Heart left ventricle (tissue), 16 donors: ENCODE measurements at places on chromosomes 12 and 14.
A peak's percentile ranks its signal among the peaks of the same experiment; 100 is the strongest.

DNA sequence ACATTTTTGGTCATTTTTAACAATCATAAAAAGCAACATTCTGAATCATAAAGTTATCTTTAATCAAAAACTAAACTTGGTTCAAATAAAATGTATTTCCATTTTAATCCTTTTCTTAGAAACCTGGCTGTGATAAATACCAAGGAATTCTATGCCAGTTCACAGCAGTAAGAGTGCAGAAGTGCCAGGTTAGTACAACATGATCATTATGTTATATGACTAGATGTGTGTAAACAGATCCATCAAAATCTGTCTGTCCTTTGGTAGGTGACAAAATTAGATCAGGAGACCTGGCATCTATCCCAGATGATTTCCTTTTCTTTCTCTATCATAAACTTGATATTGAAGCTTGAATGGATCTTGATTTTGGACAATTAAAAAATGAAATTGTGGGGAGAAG, 200.6 kb upstream of the STXBP6 start:
- no peak for DNase-seq

GRCh38 chr12:16152885-16153673, 124.4 kb downstream of the SLC15A5 start:
- no peak for DNase-seq

DNA sequence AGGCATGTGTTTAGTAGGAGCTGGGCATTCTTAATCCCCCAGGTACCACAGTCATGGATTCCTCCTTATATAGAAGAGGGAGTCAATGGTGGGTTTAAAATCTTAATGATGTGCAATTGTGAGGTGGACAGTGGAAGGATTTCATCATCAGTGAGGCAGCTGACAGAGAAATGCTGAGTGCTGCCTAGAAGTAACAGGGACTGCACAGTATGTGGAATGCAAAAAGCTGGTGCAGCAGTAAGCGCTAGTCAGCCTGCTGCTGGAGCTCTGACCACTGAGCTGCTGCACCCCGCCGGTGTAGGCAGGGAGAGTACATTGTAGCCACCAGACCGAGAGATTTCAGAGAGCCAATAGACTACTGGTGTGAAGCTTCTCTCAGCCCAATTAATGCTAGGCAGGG, 80.5 kb upstream of the DACT1 start:
- no peak for DNase-seq

DNA sequence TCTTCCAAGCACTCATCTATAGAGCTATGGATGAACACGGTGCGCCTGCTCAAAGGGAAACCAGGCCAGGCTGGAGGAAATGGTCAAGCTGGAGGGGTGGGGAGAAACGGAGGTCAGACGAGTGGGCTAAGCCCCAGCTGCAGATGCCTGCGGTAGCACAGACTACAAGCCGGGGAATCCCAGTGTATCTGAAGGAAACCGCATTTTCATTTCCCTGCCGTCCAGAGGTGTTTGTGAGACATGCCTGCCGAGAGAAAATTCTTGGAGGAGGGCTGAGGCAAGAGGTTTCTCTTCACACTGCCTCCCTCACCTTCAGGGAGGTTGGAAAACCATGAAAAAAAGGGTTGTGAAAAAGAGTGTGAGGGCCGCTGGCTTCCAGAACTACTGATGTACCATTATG, 102.0 kb upstream of the FOXN3 start:
- DNase-seq: no peak

DNA sequence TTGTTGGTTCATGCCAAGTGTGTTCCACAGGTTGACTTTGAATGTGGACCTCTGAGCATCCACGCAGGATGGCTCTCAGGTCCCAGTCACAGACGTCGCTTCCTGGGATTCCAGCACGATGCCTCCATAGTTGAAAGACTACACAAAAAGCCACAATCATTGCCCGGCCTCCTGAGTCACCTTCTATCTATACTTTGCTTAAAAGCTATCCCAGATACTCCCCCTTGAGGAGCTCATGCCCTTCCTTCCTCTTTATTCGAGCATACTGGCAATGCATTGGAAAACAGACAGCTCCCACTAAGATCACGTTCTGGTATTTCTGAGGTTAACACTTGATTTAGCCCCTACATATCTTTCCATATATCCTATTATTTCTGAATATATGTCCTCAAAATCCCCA, 40.1 kb downstream of the ZNF664 start:
- no peak for DNase-seq

DNA sequence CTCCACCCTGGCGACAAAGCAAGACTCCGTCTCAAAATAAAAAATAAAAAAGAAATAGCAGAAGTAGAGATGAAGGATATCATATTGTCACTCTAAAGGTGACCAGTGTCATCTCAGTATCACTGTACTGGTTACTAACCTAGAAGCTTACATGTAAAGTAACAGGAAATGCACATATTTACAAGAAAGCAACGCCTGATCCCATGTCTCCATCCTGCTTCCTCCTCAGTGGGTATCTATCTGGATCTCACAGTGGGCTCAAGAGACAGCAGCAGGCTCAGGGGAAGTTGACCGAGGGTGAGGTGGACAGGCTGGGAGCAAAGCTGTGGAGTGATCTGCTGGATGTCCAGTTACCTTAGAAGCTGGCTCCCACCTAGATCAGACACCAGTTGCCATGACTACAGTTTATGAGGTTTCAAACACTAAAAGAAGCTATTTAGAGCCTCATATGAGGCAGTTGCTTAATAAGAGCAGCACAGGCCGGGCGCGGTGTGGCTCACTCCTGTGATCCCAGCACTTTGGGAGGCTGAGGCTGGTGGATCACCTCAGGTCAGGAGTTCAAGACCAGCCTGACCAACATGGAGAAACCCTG, 10.5 kb downstream of the MTRFR start:
- no peak for DNase-seq

DNA sequence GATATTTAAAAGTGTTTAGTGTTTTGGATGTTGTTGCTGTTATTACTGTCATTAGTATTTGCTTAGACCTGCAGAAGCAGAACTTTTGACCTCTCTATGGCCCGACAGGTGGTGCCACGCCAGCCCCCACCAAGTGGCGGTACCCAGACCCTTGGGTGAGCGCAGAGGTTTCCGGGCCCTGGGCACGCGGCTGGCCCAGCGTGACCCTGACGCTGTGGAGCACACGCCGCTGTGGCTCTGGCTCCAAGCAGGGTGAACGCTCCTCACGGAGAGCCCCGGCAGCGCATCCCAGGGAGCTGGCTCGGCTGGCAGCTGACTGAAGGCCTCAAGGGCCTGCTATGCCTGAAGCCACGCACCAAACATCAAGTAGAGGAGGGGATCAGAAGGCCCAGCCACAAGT, 22.6 kb downstream of the SLC25A47 start:
- no peak for DNase-seq

DNA sequence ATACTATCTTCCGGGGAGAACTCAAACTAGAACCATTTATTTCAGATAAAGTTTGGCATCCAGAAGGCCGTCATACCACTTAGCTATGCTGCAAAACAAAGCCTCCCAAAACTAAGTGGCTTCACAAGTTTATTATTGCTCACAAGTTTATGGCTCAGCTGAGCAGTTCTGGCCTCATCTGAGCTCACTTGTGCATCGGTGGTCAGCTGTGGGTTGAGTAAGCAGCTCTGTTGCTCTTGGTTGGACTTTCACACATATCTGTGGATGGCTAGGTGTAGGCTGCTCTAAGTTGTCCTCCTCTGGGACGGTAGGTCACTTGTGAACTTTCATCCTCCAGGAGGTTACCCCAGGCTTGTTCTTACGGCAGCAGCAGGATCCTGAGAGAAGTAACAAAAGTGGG, 162.7 kb downstream of the BTG1 start:
- no peak for DNase-seq

DNA sequence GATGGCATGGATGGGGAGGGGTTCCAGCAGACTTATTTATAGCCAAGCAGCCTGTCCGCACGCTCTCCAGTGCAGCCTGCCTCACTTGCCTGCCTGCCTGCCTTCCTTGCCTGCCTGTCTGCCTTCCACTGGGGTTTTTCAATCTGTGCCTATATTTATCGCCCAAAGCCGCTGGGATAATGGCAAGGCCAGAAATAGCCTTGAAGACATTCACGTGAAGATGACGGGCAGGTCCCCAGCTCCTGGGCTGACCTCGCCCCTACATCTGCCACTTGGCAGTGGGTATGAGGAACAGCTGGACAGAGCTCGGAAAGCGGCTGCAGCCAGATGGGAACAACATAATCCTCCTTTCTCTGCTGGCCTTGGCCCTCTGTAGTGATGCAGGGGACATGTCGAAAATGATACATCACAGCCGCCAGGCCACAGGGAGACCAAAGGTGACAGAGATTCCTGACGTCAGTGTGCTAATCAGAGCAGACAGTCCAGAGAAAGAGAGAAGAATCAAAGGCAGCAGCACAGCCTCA, 53.3 kb downstream of the PITPNM2 start:
- DNase-seq: peak; percentile 80

- no peak for DNase-seq
These were observed 1259.2 kb downstream of the FSCB start for GRCh38 chr14:43247877-43248276.

GRCh38 chr14:43031598-43031997, 1424.9 kb downstream of the LRFN5 start:
- no peak for DNase-seq

GRCh38 chr12:18899678-18900317, 161.9 kb downstream of the CAPZA3 start:
- DNase-seq: no peak

DNA sequence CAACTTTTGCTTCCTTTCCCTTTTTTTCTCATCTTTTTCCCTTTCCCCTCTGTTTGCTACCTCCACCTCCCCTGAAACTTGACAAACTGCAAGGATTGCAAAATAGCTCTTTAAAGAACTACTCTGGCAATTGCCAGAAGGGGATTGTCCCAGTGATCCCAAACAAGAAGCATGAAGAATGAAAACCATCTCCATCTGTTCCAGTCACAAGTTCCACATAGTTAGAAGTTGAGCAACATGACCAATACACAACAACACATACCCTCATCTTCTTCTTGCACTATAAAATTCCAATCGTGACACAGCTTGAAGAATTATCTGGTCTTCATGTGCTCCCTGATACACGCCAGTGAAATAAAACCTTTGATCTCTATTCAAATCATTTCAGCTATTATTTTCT, 93.7 kb upstream of the USP15 start:
- no peak for DNase-seq

DNA sequence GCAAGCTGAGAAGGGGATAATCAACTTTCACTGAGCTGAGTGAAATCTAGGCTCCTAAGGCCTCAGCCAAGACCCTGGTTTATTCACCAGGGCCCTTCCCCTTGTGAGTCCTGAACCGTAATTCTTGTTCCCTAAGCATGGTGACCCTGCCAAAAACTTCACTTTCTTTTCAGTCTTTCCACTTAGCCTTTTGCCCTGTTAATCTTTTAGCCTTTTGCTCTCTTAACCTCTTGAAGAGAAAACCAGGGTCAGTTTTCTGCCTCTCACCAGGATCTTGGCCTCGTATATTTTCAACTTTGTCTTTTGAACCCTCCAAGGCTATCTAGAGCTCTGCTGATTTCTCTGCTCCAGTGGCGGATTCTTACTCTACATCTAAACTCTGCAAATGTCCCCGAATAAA, 191.0 kb downstream of the PELI2 start:
- DNase-seq: no peak

DNA sequence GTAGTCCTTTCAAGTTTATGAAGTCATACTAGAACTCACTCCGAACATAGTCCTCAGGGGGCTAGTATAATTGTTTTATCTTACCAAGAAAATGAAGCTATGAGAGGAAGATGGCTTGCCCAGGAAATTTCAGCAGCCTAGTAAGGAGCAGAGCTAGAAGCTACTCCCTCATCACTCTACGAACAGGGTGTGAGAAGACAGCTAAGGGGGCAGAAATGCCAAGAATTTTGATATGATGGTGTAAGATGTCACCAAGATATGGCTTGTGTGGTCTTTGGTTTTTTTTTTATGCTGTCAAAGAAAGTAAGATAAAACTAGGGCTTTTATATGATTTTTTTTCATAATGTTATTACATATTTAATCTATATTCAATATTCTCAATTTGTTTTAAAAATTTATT, 47.6 kb downstream of the PRICKLE1 start:
- no peak for DNase-seq

DNA sequence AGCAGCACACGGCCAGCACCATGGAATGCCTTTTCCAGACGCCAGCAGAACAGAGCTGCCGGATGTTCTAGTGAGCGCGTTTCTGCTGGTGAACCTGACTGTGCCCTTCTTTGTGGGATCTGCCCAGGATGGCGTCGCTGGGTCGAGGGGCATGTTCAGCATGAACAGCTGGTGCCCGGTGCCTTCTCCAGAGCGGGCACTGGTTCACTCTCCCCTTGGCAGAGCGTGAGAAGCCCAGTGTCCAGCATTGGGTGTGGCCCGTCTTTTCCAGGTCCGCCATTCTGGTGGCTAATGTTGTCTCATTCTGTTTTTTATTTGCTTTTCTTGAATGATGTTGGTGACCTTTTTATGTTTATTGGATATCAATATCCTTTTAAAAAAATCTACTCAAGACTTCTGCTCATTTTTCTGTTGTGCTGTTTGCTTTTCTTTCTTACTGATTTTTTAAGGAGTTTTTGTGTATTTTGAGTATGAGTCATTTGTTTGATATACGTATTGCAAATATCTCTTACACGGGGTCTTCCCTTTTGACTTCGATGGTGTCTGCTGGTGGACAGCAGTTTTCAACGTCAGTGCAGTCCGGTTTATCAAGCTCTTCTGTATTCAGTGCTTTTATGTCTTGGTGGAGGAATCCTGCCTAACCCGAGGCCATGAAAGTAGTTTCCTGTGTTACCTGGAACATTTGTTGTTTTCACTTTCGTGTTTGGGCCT, 74.3 kb downstream of the ADGRD1 start:
- no peak for DNase-seq

- no peak for DNase-seq
These were observed 79.1 kb downstream of the RAD52 start for GRCh38 chr12:870378-870777.

DNA sequence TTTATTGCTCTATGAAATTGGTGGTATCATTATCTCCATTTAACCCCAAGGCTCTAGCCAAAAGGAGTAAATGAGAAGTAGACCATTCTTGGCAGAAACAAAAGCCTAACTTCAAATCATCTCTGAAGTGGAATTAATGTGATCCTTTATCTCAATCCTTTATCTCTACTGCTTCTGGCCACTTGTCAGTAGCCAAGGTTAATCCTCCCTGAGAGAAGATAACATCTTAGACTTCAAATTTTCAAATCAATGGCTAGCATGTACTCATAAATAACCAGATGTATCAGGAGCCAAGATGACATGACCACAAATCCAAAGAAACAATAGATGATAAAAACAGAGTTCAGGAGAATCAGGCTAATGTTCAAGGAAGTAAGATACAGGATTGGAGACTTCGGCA, 123.1 kb upstream of the RASSF8 start:
- DNase-seq: no peak

GRCh38 chr14:67446371-67447032, 34.5 kb upstream of the PLEK2 start:
- peak; percentile 61 for DNase-seq
